Glomerular endothelial cell (primary cell): ENCODE measurements at places on chromosomes 2 and 18. TPM values are rescaled to one million over a fixed set of nuclear protein-coding genes. Genes with fewer than 3 reads are reported as not detected.

GRCh38 chr2:29817801-29818680, 103.3 kb downstream of the ALK start:
- DNase-seq, result no peak

- peak; percentile 33 for DNase-seq
These were observed 24.4 kb downstream of the ZNF892 start for GRCh38 chr2:95231723-95232122.

The LRP2 gene
- 0.06 TPM in 1 of 2 replicates, not detected in the other for total RNA-seq

- no peak for DNase-seq
These were observed 9.9 kb downstream of the NFE2L2 start for GRCh38 chr2:177254433-177255226.

DNA sequence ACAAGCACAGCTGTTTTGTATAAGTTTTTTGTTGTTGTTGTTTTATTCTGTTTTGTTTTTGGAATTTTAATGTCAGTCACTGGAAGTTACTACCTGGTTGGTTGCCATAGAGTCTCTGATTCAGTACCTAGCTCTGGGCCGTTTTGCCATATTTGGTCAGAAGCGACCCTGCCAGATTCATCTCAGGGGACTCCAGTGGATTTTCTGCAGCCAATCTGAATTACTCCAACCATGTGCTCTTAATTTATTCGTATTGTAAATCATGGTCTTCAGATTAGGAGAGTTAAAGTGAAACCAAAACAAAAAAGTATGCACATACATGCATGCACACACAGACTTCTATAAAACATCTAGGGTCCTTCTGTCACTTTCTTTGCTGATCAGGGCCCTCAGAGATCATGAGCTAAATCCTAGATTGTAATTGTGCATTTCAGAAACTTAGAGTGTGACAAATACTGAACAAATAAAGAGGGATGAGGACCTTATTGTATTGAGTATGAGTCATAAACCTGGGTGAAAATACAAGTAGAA, 317.4 kb upstream of the UBE2E3 start:
- no peak for DNase-seq

DNA sequence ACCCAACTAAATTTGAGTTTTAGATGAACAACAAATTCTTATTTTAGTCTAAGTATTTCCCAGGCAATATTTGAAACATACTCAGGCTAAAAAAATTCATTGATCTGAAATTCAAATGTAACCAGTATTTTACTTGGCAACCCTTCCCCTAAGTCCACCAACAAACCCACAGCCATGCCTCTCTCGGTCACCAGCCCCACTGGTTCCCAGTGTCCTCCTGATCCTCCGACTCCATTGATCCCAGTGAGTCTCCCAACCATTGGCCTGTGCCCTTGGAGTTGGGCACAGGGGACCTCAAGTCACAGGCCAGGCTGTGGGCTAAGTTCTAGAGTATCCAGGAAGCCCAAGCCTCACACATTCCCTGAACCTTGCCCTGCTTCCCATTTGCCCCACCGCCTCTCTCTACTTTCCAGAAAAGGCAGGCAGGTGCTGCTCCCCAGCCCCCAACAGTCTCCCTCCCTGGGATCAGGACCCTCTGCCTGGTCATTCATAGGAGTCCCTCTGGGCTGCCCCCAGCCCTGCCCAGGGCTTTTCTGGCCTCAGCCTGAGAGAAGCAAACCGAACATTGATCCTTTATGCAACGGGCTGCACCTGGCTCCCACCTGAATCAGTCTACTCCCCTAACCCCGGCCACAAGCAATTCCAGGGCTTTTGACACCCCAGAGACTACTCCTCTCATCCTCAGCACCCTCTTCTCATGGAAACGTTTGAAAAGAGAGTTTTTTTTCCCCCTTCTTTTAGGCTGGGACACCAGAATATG, 81.3 kb downstream of the HS1BP3 start:
- DNase-seq, result no peak

DNA sequence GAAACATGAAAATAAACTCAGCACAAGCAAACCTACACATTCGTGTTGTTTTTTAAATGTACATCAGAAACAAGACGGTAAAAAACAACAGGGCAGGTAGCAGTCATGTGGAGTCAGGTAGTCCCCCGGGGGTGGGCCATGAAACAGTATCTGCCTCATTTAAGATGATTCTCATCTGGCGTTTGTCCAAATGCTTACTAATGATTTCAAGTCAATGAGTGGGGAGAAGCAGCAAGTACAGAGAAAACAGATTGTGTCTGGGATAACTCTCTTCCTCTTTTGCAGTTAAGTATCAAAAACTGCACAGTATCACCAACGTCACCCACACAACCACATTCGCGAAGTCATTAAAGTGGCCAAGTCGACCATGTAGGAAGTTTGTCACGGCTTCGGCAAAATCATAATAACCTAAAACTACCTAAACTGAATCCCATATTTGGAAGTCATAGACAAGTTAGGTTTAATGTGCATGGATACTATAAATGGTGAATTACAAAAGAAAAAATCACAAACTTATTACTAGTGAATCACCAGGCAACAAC, 1.3 kb downstream of the LAPTM4A start:
- DNase-seq, result no peak

GRCh38 chr18:58231930-58232329, 187.9 kb downstream of the NEDD4L start:
- no peak for DNase-seq

The ACSL3 gene
- total RNA-seq, result 86.4 and 94.0 TPM in 2 replicates

DNA sequence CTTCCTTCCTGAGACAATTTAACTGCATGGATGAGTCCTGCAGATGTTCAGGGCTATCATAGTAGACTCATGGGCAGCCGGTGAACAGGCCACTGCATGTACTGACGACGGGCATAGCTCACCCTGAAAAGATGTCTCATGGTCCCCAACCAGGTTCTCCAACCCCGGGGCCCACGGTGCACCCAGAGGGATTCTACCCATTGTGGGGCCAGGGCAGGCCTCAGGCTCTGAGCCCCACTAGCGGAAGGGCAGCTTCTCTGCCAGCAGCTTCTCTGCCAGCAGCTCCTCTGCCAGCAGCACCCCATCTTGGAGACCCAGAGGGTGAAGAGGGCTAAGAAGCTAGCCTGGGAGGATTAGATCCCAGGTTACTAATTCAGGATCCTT, 3.2 kb upstream of the CNNM4 start:
- no peak for DNase-seq

The ABCG5 gene
- total RNA-seq, result not detected in 2 replicates

- peak; percentile 51 for DNase-seq
These were observed 31.2 kb downstream of the C1D start for GRCh38 chr2:68031542-68032160.

GRCh38 chr2:9441556-9441955, 18.1 kb downstream of the CPSF3 start:
- no peak for DNase-seq

The LRRTM1 gene
- total RNA-seq, result not detected in 2 replicates
